Hematopoietic multipotent progenitor cell treated with erythropoietin and hydrocortisone succinate and interleukin-3 and kit ligand, for 4 days (in vitro differentiated cells): ENCODE measurements at places on chromosomes 4 and X.

DNA sequence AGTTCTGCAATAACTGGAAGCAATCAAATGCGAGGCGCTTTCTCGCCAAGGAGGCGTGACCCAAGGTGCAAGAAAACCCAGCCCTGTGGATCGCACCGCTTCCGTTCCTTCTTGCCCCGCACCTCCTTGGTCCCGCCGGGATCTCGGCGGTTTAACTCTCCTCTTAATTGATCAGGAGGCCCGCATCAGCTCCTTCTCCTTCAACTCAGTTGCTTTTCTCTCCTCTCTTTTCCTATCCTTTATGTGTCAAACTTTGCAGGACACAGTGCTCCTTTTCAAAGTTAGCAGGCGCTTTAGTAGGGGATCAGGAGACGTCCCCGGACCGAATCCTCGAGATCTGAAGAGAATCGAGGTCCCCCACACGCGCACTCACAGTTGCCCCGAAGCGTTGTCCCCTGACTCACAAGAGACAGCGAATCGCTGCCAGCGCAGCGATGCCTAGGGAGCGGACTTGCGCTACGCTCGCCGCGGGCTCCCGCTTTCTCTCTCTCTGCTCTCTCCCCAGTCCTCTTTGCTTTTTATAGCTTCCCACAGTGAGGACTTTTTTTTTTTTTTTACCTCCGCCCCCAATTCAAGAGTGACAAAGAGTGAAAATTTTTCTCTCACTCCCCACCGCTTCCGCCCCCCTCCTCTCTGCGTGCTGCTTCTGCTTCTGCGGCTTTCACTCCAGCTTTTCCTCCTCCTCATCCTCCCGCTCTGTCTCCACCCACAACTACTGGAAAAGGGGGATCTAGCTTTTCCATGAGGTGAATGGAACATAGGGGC lies at the start of gene DKK2:
Gene DKK2 (minus strand): TSS at position 495 of the 765 bp plus-strand sequence. CDS start 722 bp downstream, outside the sequence.
- peak; percentile 14 for DNase-seq

- no peak for DNase-seq
These were observed 412.5 kb upstream of the KLHL4 start for GRCh38 chrX:87105131-87105530.

- DNase-seq = no peak
These were observed 60.9 kb downstream of the C4orf51 start for GRCh38 chr4:145740806-145741205.

GRCh38 chr4:147780137-147780777 lies 48.4 kb downstream of the ARHGAP10 start:
- DNase-seq = peak; percentile 80

- DNase-seq = no peak
These were observed 6.3 kb downstream of the TMEM31 start for GRCh38 chrX:103716962-103717361.

DNA sequence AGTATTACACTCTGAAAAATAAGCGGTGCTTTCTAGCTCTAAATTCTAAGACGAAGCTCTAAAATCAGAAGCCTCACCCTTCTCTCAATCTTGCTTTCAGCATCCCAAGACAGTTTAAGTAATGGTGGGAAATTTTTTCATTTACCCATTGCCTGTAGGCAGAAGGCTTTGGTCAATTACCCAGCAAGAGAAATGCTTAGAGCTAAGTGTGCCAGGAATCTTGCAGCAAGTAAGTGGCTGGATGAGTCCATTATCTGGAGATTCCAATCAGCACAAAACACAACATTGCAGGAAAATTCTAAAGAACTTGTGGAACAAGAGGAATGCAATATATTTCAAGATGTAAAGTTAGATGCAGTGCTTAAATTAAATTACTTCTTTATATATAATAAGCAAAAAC lies 28.4 kb downstream of the USP26 start:
- no peak for DNase-seq

DNA sequence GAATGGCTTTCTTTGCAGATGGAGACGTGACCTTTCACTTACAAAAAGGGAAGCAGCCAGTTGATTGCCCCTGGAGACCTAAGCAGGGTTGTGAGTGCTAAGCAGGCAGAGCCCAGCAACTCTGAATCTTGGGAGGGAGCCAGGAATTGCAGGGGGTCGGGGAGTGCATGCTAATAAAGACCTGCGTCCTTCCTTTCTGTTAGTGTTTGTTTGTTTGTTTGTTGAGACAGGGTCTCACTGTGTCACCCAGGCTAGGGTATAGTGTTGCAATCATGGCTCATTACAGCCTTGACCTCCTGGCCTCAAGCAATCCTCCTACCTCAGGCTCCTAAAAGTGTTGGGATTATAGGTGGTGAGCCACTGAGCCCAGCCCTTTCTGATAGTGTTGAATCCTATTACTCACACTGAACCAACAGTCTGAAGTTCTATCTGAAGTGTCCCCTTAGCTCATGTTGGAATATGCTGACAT lies 137.4 kb downstream of the CEP135 start:
- DNase-seq = no peak

GRCh38 chrX:150736475-150736874 lies 43.3 kb downstream of the MTMR1 start:
- peak; percentile 15 for DNase-seq

GRCh38 chr4:127781300-127782024 lies 660 bp upstream of the HSPA4L start:
- DNase-seq = no peak

DNA sequence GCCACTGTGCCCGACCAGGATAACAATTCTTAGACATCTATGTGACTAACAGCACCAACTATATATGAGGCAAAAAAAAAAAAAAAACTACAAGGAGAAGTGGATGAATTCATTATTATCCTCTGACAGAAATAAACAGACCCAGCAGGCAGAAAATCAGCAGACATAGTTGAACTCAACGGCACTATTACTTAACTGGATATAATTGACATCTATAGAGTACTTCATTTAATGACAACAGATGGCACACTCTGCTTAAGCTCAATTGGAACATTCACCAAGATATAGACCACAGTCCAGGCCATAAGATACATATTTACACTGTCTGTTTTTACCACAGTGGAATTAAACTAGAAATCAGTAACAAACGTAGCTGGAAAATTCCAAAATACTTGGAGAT lies 13.3 kb downstream of the CLDN22 start:
- DNase-seq = no peak

DNA sequence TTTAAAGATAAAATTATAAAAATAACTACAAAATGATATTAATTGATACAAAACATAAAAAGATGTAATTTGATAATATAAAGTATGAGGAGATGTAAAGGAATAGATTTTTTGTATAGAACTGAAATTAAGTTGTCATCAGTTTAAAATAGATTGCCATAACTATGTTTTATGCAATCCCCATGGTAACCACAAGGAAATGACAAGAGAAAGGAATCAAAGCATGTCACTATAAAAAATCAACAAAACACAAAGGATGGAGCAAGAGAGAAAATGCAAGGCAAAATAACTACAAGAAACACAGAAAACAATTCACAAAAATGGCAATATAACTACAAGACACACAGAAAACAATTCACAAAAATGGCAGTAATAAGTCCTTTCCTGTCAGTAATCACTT lies 27.0 kb upstream of the GUCY2F start:
- DNase-seq = no peak

GRCh38 chr4:56147371-56147770 lies 198.6 kb downstream of the CEP135 start:
- peak; percentile 38 for DNase-seq

- DNase-seq = no peak
These were observed 203.8 kb downstream of the AASDH start for GRCh38 chr4:56183344-56183959.

GRCh38 chr4:127533028-127533700 lies 99.6 kb upstream of the INTU start:
- DNase-seq = no peak

GRCh38 chr4:144223661-144224060 lies 83.1 kb upstream of the GYPA start:
- no peak for DNase-seq
